Brain microvascular endothelial cell (primary cell): ENCODE measurements at places on chromosomes 2 and 18.

DNA sequence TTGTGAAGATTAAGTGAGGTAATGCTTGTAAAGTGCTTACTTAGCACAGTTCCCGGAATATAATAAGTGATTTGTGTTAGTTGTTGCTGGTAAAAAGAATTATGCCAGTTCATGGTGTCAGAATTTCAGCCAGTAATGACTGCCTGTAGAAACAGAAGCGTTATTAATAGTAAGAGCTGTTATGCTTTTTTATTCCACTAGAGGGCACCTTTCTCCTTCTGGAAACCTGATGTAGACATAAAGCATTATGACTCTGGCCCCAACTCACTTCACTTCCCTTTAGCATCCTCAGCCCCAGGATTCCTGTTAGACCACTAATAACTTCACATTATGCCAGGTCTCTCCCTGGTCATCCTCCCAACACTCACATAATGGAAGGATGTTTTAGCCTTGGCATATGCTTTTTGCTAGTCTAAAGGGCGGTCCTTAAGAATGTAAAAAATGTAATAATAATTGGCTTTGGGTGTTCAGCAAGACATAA, 34.9 kb downstream of the C18orf54 start:
- peak; percentile 28 for DNase-seq

GRCh38 chr2:127320586-127321275, 26.8 kb upstream of the ERCC3 start:
- no peak for DNase-seq

GRCh38 chr18:10898417-10898974, 250.9 kb downstream of the PIEZO2 start:
- no peak for DNase-seq

DNA sequence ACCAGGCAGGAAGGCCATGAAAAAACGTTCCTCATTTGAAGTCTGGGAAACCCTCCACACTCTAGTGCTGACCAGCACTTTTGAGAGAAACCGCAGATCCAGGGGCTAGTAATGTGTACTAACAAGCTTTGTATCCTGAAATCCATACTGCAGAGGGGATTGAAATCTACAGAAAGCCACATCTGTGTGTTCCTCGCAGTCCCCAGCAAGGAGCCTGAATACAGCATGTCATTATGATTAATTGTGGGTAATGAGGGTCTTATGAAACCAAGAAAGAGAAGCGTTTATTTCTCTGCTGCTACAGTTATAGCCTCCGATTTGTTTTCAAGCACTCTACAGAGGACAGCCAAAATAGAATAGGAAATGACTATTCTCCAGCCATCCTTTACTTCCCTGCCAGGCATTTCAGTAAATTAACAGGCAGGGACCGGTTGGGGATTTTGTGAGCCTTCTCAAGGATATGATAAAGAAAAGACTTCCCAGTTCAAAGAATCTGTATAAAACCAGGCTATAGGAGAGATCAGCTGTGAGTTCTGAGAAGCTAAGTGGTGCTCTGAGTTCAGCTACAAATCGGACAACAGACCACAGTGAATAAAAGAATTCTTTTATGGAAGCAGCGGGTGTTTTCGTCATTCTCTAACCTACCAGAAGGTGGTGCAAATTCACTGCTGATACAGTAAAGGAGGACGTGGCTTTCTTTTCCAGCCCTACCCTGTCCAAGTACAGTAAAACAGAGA, 133.4 kb downstream of the INSIG2 start:
- DNase-seq = peak; percentile 78

GRCh38 chr2:133252780-133253355, 315.4 kb downstream of the NCKAP5 start:
- no peak for DNase-seq

DNA sequence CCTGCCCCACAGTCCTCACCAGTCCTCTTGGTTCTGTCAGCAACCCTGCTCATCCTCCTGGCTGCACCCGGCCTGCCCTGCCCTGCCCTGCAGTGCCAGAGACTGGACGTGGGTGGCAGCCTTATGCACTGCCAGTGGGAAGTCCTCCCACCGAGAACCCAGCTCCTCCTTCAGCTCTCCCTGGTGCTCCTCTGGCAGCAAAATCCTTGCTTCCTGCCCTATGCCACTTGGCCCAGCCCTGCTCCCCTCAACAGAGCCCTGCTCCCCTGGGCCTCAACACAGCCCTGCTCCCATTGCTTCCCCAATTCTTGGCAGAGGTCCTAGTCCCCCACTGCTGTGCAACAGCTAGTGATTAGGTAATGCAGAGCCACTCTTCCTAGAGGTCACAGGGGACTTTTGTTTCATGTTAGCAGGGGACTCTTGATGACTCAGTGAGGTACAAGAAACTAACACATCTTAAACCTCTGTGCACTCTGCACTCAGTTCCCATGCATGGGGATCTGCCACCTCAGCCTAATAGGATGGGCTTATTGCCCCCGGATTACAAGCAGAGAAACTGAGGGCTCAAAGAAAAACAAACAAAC, 58.0 kb upstream of the EDAR start:
- DNase-seq = no peak

DNA sequence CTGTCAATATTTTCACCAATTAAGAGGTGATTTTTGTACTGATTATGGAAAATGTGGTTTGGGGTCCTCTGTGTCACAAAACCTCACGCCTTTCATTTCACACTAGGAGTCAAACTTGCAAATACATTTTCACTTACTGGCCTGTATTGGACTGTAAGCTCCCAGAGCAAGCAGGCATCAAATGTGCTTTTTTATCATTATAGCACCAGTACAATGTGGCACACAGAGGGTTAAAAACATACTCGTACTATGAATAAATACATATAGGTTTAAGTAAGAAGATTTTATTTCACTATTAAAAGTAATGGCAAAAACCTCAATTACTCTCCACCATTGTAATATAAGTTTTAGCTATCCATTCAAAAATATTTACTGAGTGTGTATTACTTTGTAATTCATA, 56.7 kb downstream of the ABCB11 start:
- DNase-seq = no peak

DNA sequence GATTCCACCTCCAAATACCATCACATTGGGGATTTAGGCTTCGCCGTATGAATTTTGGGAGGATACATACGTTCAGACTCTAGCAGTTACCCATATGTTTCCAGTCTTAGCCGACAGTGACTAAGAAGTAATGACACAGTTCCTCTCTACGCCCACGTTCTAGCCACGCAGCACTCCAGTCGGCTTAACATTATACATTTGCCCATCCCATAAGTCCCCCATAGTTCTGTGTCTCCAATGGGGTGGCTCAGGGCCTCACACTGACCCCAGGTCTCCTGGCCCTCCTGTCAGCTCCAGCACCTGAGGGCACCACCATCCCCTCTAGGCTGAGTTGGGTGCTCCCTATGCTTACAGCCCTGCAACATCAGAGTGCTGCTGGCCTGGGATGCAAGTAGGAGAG, 18.4 kb upstream of the CNDP2 start:
- no peak for DNase-seq

DNA sequence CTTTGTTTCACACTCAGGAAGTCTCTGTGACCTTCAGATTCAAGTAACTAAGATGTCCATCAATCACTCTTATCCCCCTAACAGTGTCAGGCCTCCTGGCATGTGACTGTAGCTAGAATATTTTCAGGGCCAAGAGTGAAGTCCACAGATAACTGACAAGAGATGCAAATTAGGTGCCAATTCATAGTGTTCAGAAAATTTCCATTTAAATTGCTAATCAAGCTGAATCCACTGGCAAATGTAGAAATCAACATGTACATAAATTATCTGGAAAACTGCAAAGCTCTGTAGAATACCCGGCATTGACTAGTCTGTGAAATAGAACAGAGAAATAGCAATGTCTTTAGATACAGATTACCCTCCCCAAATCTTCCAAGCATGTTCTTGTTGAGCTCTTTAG, 38.6 kb upstream of the ARL4C start:
- no peak for DNase-seq

DNA sequence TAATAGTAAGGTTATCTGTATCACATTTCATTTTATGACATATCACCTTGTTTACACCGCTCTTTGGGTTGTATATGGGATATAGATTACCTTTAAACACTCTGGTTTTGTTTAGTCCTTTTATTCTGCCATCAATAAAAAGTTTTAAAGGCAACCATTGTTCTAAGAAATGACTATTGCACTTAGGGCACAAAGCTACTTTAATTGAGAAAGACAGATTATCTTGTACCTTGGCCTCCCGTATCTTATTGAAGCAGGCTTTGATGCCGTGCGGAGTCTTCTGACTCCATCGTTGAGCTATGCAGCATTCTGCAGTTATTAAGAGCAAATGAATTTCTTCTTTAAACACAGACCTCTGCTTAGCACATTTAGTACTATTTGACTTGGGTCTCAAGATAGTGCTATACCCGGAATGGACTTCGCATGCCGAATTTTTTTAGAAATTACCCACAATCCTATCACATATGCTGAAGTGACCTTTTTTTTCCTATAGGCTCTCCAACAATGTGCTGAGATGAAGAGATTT, 16.7 kb downstream of the PKDCC start:
- peak; percentile 72 for DNase-seq

GRCh38 chr2:127128445-127128904, 21.5 kb upstream of the BIN1 start:
- no peak for DNase-seq

DNA sequence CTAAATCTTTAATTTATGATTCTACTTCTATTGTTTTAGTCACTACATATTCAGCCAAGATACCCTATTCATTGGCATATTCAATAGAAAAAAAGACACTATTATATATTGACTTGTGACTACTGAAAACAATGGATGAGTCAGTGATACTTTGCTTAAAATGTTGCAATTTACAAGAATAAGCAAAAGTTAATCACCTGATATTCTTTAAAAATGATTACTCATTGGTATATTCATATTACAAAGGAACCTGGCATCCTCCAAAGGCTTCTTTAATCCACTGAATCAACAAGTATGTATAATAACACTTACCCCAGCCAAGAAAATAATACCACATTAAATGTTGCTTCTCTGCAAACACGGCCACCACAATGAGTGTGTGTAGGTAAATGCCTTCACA, 87.8 kb downstream of the CALCRL start:
- no peak for DNase-seq

- DNase-seq = no peak
Observed at GRCh38 chr18:48229552-48229981, 179.6 kb downstream of the ZBTB7C start.

GRCh38 chr2:27262379-27263286, at the start of gene SLC30A3:
Gene SLC30A3 (minus strand): TSS chr2:27263047. CDS start chr2:27262906, 141 bp downstream.
- no peak for DNase-seq

DNA sequence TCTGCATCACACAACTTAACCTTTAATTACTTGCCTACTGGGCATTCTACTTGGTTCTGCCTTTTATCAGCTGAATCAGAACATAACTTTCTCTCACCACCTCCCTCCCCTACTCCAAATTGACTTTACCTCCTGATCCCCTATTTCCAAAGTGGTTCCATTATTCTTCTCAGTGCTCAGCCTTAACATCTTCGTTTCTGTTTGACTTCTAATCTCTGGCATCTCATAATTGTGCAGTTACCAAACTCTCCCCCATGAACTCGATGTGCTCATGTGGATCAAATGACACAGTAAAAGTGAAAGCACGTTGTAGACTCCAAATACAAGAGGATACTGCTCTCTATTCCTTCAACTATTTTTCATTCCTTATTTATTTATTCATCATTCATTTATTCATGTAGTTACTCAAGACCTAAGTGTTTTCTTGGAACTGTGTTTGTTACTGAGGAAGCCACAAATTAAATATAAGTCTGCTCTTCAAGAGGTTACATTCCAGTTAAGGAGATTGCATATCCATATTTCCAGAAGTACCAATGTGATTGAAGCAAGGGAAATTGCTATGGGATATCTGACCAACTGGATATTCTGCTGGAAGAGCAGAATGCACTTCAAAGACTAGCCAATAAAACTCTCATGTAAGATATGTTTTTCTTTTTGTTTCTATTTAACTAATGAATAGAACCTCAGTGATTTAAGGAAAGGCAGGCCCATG, 158.8 kb downstream of the TMEFF2 start:
- peak; percentile 47 for DNase-seq

DNA sequence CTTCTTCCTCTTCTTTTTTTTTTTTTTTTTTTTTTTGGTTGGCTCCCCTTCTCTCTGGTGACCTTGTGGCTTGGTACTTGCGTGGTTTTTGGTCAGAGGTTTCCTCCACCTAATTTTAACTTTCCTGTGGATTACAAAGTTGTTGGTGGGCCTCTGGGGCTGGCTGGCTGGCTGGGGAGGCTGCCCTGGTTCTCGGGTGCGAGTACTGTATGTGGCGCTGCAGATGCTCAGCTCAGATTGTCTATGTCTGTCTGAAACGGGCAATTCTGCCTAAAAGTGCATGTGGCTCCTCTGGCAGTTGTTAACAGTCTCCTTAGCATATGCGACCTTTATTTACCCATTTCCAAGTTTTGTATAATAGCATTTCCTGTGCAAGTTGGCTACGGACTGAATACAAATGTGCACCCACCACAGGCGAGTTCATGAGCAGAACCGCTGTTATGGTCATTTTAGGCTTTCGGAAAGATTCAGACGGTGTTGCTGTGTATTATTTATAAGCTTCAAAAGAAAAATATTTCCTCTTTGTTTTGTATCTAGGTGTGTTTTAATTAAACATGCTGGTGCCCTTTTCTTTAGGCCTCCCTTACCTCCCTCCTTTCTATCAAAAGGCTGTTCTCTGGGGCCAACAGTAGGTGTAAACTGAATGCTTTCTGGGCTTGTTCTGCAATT, 4.4 kb downstream of the TBR1 start:
- DNase-seq = no peak

DNA sequence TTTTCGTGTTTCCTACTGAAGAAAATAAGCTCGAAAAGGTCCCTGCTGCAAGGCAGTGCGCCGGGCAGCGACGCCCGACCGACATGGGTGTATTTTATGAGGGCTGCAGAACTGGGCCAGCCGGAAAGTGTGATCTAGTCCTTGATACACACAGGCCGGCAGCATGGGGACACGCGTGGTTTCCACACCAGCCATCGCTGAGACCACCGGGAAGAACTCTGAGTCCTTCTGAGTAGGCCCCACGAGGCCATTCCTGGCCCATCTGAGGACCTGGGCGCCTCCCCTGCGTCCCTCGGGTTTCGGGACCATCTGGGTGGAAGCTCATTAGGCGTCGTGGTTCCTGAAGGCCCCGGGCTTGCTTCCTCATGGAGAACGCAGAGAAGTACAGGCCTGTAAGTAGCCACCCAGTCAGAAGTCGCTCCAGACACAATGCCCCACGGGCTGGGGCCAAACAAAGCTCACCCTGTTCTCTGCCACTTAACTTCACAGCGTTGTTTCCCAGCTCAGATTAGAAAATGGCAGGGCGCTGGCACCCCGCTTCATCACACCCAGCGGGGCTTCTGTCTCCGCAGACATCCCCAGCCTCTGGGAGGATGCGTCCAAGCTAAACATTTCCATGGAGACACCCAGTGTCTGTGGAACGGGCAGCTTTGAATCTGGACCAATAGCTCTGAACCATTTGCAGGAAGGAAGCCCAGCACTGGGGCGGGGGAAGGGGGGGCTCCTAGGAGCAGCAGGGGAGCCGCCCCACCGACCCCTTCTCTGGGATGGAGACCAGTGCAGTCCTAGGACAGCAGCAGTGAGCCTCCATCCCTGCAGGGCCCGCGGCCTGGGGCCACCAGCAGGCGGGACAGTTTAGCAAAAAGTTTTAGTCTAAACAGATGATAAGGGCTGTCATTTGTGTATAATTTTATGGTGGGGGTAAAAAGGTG, 2.4 kb downstream of the NFATC1 start:
- DNase-seq = no peak

GRCh38 chr2:95379371-95379831, 23.1 kb upstream of the FAHD2A start:
- no peak for DNase-seq
